HT-29 (cell line): ENCODE measurements at places on chromosomes 13 and 19.

- DNase-seq, result peak; percentile 99
Observed at GRCh38 chr13:31538067-31539042, 201.0 kb upstream of the RXFP2 start.

GRCh38 chr13:49021953-49022352 is 46.2 kb downstream of the FNDC3A start:
- DNase-seq, result no peak

DNA sequence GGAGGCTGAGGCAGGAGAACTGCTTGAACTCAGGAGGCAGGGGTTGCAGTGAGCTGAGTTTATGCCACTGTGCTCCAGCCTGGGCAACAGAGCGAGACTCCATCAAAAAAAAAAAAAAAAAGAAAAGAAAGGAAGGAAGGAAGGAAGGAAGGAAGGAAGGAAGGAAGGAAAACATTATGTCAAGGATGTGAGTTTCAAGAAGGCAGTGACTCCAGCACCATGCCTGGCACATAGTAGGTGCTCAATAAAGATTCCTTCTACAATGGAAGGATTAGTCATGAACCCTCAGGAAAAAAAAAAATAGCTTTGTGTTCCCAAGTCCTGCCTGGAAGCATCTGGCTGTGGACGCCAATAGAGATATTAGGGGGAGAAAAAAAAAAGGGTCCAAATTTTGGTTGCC is 10.1 kb upstream of the ZNRF4 start:
- no peak for DNase-seq

DNA sequence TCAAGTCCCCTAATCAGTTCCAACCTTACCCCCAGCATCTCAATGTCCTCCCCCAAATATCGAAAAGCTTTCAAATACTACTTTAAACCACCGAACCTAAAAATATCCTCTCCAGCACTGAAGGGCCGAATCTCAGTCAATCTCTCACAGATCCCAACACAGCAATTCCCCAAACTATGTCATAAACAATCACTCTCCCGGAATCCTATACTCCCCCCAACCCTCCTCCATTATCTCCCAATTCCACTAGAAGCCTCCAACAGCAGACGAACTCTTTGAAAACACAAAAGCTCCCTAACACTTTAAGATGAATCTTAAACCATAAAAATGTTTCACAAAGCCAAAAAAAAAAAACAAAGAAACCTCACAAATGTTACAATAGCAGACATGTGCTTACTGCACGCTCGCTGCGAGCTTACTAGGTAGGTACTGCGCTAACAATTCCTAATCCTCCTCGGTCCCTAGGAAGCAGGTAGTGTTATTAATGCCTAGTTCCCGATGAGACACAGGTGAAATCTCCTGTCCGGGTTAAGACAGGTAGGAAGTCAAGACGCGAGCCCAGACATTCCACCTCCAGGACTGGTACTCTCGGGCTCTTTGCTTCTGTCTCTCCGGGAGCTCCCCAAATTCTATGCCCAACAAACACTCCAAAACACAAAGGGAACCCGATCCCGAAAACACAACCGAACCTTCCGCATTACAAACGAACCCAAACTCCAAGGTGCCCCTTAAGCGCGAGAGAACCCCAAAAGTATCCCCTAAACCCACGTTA is 14.2 kb downstream of the FBXO46 start:
- DNase-seq, result peak; percentile 90

- no peak for DNase-seq
Observed at GRCh38 chr13:103614761-103615160, 548.5 kb upstream of the SLC10A2 start.

DNA sequence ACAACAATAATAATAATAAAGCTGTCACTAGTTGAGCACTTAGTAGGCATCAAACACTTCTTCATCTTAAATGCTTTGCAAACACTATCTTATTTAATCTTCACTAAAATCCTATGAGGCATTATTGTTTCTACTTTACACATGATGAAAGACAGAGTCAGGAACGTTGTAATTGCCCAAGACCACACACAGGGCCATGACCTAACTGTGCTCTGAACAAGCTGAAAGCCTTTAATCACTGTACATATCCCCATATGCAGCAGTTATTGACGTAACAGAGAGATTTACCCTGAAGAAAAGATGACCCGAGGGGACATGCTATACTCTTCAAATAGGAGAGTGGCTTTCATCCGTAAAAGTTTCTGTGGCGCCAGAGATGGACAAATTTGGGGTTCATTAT is 53.0 kb downstream of the SACS start:
- DNase-seq, result no peak

GRCh38 chr13:37587236-37587635 is 11.3 kb downstream of the POSTN start:
- DNase-seq, result no peak

DNA sequence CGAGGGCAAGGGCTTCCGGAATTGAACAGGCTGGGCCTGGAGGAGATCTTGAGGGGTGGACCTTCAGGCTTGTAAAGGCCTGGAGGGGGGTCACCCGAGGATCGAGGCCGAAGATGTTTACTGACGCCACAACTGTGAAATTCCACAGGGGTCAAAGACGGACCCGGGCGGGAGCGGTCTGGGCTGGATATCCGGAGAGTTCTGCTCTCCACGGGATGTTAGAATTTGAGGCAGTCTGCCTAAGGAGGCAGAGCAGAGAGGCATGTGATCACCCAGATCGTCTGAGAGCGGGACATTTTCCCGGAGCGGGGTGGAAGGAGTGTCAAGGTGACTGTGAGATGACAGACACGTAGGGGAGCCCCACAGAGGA is 13.2 kb downstream of the KLHL26 start:
- DNase-seq, result no peak

- no peak for DNase-seq
Observed at GRCh38 chr13:27927444-27928352, 7.9 kb downstream of the PDX1 start.

- DNase-seq, result no peak
Observed at GRCh38 chr19:7000333-7000732, 20.9 kb downstream of the MBD3L2B start.

DNA sequence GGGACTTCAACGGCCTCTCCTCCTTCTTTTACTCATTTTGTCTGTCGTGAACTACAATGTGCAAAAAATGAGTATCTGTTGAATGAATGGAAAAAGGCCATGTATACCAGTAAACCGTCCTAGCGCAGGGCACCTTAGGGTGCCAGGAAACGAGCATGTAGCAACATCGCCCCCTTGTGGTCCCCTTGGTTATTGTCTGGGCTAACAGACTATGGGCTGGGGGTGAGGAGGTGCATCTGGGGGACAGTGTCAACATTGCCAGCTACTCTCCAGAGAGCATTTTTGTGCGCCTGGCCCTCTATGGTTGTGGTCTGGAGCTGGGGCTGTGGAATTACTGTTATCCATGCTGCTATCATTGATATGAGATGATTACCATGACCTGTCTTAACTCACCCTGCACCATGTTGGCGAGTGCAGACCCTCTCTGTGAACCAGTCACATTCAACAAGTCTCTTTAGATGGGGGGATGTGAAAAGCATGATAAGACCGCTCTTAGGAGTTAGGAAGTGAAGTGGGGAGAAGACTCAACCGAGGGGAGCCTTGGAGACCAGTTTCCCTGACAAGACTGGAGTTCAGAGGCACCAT is 22.8 kb upstream of the SIGLEC11 start:
- DNase-seq, result peak; percentile 91

- no peak for DNase-seq
Observed at GRCh38 chr13:91574766-91575165, 176.3 kb downstream of the GPC5 start.

GRCh38 chr13:73945871-73946270 is 188.3 kb downstream of the KLF12 start:
- DNase-seq, result no peak

GRCh38 chr13:65605396-65605795 is 1624.7 kb downstream of the PCDH9 start:
- DNase-seq, result no peak

GRCh38 chr19:7331446-7331845 is 17.3 kb upstream of the ARHGEF18 start:
- DNase-seq, result no peak

DNA sequence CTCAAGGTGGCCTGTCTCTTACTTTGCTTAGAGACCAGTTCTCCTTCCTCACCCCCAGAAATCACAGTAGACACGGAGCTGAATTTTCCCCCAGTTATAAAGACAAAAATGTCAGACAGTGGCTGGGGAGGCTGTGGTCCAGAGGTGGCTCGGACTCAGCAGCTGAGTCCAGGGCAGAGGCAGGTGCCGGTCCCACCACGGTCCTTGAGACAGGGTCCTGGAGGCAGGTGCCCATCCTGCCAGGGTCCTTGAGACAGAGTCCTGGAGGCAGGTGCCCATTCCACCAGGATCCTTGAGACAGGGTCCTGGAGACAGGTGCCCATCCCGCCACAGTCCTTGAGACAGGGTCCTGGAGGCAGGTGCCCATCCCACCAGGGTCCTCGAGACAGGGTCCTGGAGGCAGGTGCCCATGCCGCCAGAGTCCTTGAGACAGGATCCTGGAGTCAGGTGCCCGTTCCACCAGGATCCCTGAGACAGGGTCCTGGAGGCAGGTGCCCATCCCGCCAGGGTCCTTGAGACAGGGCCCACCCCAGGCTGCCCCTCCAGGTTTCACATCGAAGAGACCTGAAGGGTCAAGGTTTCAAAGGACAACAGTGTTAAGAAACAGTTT is 23.1 kb downstream of the PEPD start:
- no peak for DNase-seq

DNA sequence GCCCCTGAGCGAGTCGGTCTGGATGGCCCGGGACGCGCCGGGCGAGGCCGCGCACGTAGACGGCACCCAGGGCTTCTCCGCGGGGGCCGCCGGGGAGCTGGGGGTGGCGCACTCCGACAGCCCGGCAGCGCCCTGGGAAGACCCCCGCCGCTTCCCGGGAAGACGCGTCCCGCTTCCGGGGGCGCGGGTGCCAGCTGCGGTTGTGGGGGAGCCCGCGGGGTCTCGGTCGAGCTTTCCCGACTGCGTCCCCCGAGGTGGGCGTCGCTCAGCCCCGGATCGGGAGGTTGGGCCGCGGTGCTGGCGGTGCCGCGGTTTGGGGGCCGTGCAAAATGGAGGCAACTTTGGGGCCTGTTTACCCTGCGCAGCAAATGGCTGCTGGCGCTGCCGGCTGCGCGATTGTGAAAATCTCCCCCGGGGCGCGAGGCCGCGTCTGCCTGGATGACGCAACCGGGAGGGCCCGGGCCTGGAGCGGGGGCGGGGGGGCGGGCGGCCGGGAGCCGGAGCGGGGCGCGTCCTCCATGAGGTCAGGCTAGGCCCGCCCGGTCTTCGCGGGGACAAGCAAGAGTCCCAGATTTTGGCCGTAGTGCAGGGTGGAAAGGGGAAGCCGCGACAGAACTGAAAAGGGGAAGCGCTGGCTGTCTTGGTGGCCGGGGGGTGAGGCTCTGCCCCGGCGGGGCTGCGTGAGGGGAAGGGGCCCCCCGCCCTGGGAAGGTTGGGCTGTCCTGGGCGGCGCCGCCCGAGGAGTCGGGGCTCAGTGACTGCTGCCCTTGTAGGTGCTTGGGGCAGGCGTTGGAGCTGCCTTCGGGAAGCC is 11.3 kb downstream of the PEAK3 start:
- peak; percentile 35 for DNase-seq

GRCh38 chr19:275000-275399 is 16.2 kb downstream of the PLPP2 start:
- DNase-seq, result no peak

GRCh38 chr19:57103573-57104277 is 16.1 kb upstream of the USP29 start:
- peak; percentile 47 for DNase-seq

DNA sequence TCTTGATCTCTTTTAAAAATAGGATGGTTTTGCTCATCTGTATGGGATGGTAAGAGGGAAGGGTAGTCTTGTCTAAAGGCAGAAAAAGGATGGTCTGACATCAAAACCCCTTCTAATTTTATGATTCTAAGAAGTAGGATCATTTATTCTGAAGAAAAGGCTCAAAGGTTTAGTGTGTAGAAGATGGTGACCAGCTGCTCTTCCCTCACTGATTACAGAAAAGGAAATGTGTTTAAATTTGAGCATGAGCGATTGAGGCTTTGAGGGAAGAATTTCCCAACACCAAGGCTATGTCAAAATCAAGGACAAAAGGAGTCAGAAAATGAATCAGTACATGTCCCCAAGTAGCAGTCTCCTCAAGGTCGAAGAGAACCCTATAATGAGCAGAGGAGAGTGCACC is 909.8 kb downstream of the EFNB2 start:
- no peak for DNase-seq

GRCh38 chr13:98276486-98276885 is 99.4 kb upstream of the RNF113B start:
- DNase-seq, result no peak

DNA sequence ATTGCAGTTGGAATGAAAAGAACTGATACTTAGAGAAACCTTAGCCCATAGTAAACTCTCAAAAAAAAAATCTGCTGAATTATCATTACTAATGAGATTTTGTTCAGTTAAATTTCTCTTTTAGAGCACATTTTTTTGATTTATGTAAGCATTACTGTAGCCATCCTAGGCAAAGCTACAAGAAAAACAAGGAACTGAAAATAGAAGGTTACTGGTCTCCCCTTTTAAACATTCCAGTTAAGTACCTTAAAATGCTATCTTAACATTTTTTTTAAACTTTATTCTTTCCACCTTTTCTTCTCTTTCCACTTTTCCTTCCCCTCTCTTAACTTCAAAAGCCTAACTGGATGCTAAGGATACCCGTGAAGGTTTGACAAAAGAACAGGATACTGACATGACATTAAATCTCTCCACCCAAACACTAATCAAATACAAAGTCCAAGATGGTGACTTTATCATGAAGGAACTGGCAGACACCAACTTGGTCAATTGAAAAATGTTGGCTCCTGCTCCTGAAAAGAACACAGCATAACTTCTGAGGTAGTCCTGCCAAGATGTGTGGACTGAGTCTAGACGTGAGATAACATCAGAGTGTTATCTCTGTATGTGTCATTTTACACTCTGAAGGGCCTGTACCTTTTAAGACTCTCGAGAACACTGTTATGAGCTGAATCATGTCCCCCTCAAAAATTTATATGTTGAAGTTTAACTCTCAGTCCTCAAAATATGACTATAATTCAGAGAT is 29.5 kb upstream of the SACS start:
- DNase-seq, result no peak

DNA sequence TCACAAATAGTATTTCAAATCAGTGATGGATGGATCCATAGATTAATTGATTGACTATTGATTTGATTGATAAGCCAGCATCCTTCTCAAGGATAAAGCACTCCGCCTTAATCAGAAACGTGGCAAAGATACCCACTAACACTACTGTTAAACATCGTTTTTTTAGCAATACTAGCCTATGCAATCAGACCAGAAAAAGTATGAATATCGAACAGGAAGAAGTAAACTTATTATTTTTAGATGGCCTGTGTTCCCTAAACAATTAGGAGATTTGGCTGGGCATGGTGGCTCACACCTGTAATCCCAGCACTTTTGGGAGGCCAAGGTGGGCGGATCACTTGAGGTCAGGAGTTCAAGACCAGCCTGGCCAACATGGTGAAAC is 49.5 kb downstream of the MYH14 start:
- DNase-seq, result no peak

- DNase-seq, result no peak
Observed at GRCh38 chr13:77811381-77811780, 107.2 kb downstream of the EDNRB start.

DNA sequence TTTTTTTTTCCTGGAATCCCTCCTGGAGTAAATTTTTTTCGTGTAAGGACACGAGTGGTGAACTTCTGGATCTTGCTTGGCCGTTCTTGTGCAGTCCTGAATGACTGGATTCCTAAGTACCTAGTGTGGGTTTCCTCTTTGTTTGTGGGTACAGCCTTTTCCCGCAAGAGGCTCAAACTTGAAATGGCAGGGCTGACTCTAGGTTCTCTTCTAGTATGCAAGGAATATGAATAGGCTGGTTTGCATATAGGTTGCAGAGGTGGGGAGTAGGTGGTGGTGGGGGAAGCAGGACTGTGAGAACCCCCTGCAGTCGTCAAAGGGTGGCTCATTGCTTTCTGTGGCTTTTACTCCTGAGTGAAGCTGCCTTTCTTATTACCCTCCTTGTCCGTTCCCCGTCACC is 13.6 kb downstream of the UBAC2 start:
- DNase-seq, result no peak
